ENCODE measurements at places on chromosomes 11 and 22.

- no peak for DNase-seq
Observed at GRCh38 chr11:59223611-59224010, 10.9 kb upstream of the MPEG1 start.

DNA sequence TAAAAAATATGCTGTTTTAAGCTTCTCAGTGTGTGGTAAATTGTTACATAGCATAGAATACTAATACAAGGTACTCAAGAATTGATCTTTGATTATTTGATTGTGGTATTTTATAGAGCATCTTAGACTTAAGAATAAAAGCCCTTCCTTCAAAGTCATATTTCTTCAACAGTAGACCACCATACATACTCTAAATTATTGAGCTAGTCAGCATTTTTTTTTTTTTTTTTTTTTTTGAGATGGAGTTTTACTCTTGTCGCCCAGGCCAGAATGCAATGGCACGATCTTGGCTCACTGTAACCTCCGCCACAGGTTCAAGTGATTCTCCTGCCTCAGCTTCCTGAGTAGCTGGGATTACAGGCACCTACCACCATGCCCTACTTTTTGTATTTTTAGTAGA, 436.7 kb upstream of the LUZP2 start:
- DNase-seq: no peak

GRCh38 chr11:128603752-128604414, 16.5 kb upstream of the ETS1 start:
- no peak for DNase-seq

- no peak for DNase-seq
Observed at GRCh38 chr11:76613901-76614300, 56.6 kb downstream of the LRRC32 start.

DNA sequence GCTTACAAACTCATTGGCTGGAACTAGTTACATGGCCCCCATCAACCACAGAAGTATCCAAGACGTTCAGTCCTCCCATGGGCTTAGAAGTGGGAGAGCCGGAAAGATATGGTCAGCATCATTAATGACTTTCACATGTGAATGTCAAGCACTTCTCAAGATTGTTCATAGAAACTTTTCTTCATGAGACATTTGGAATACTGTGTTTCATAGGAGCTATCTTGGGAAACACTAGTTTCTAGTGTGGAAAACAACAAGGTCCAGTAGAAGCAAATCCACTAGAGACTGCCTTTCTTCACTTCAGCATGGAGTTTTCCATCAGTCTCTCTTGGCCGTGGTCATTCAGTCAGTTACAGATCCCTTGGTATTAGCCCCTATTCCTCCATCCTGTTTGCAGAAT, 160.9 kb downstream of the C11orf91 start:
- DNase-seq: no peak

DNA sequence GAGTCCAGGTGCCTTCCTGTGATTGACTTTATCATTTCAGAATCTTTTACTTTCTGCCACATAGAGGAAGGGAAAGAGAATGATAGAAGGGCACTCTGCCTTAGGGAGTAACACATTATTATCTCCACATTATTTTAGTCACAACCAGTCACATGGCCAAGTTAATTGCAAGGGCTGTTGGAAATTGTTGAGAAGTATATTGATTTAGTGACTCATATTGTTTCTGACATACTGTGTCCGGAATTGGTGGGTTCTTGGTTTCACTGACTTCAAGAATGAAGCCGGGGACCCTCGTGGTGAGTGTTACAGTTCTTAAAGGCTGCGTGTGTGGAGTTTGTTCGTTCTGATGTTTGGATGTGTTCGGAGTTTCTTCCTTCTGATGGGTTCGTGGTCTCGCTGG, 8.7 kb downstream of the OR51B4 start:
- DNase-seq: no peak

- no peak for DNase-seq
Observed at GRCh38 chr11:67634366-67635230, 4.9 kb upstream of the NUDT8 start.

GRCh38 chr11:28966951-28967350, 858.8 kb downstream of the METTL15 start:
- DNase-seq: no peak

DNA sequence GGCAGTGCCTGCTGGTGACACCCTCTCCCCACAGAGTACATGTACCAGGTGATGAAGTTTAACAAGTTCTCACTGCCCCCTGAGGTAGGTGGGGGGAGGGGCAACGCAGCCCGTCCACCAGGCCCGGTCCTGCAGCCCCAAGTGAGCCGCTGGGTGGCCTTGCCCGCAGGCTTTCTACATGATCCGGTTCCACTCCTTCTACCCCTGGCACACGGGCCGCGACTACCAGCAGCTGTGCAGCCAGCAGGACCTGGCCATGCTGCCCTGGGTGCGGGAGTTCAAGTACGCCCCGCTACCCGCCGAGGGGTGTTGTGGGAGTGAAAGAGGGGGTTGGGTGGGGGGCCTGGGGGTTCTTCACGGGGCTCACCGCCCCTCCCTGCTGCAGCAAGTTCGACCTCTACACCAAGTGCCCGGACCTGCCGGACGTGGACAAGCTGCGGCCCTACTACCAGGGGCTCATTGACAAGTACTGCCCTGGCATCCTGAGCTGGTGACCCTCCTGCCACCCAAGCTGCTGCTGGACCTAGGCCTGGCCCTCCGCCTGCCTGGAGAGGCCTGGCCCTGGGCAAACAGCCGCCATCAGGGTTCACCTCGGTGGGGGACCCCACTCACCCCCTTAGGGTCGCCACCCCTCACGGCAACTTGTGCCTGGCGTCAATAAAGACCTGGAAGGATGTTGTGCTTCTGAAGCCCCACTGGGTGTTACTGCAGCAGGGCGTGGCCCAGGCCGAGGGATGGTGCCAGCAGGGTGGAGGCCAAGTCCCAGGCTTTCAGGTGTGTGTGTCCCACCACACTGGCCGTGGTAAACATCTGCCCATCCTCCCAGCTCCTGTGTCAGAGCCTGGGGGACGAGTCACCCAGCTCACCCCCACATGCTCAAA, 2.9 kb downstream of the MIOX start:
- DNase-seq: no peak

DNA sequence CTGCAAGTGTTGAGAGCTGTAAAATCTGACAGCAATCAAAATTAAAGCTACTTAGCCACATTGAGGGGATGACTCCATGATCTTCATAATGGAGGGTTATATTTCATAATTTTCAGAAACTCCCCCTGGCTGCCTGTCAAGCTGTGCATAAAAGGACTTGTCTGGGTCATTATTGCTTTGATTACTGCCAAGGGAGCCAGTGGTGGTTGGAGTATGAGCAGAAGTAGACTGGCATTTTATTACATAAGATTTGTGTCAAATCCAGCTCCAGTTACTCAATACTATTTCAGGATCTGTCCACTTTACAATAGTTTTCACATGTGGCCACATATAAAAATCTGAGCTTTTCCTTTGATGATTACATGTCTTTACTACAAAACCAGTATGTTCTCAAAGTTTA, 108.9 kb upstream of the SLC5A12 start:
- no peak for DNase-seq

GRCh38 chr11:35721651-35722282, 59.2 kb downstream of the TRIM44 start:
- no peak for DNase-seq

DNA sequence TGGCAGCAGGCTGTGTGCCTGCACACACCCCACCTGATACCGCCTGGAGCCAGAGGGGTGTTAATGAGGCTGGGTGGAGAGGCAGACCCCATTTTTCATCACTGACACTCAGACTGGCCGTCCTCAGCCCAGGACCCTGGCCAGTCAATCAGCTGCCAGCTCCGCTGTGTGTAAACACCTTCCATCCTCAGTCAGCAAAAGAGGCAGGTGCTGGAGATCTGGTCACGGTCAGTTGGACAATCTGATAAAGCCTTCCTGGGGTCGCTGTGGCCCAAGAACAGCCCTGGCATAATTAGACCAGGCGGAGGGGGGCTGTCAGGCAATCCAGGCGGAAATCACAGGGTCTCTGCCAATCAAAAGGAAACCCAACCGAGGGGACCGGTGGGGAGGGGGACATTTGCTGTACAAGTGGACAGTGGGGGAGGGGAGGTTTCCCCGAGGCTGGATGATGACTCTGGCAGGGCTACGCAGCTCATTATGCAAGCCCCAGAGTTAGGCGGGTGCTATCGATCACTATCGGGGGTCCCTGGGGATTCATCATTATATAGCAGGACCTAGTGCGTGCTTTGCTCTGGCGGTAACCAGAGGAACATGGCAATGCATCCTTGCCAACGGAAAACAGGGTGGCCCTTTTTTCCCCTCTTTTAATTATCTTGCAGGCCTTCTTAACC, 72.9 kb downstream of the ABTB2 start:
- DNase-seq: no peak

DNA sequence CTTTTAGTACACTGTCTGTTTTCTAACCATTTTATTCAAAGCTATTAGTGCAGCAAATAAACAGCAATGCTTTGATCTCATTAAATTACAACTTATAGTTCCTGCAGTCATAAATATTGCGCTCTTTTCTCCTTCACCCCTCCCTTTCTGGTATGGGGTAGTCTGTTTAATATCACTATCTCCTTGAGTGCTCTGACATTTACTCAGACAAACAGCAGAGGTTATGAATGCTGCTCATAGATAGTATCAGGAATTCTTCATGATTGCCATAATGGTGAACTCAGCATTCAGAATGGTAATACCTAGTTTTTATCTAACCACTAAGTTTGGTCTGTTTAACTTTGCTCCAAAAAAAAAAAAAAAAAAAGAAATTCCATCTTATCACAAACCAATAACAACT, 87.4 kb downstream of the EIF3M start:
- no peak for DNase-seq

DNA sequence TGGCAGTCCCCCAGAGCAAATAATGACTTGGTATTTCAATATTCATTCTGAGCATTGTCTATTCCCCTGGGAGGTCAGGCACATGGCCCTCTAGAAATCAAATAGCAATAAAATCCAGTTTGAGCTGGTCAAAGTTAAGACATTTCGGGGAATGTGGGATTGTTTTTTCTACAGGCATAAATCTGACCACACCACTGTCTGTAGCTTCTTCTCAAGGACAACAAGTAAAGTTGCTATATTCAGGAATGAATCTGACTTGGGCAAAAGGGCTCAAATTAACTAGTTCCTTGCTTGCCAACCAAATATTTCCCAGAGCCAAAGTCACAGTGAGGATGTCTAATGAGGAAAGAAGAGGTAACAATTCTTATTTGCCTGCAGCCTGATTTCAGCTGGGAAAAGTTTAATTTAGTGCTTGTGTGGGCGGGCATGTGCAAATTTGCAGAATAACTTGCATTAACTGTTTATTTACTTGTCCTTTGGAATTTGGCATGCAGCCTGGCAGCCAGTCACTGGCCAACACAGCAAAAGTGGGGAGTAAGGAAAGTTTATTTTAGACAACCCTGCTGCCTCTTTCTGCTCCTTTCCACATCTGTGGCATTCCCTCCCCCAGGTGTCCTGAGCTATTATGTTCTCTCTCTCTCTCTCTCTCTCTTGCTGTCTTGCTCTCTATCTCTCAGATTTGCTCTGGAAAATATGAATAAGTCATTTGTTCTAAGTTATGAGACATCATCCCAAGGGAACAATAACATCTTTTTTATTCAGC, 51.2 kb upstream of the ARHGAP20 start:
- DNase-seq: no peak

DNA sequence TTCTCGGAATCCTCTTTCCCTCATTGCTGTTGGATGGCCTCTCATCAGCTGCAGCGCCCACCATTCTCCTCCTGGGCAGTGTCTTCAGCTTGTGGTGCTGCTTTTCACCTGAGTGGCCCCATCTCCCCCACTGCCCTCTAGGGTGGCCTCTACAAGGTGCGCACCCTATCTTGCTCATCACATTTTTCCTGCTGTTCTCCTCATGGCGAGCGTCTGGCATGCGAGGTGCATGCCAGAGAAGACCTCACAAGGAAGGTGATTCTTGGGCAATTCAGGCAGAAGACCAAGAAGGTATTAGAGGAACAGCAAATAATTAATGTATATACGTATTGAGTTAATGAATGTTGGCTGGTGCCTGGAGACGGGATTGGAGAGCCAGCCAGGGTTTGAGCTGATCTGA, 3.1 kb downstream of the AP2A2 start:
- DNase-seq: no peak

- DNase-seq: no peak
Observed at GRCh38 chr11:77381729-77382665, 80.5 kb upstream of the GDPD4 start.

DNA sequence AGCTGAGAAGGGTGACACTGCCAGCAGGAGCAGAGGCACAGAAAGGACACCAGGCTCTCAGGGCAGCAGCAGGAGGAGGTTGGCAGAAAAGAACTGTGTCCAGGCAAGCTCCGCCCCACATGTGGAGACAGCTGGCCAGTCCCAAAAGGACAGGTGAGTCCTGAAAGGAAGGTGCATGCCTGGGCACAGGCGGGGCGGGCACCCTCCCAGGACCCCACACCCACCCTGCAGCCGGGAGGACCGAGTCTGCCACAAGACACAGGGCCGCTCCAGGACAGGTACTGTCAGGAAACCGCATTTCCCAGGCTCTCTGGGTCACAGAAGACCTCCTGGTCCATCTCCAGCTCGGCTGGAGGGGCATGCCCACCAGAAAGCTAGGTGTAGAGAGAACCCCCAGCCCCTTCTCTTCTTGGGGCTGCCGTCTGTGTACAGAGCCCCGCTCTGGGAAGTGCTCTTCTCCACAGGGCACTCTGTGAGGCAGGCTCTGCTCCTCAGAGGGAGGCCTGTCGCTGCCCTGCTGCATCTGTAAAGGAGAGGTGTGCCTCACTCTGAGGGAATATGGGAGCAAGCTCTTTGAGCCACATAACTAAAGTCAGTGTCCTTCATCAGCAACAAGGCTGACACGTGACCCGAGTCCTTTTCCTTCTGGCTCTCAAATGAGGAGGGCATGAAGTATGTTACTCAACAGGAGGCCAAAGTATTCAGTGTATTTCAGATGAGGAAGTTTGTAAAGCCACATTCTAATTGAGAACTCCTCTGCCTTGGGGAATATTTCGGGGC, 50.5 kb downstream of the CLTCL1 start:
- DNase-seq: no peak

- no peak for DNase-seq
Observed at GRCh38 chr11:64484191-64485022, 106.6 kb upstream of the SLC22A12 start.

DNA sequence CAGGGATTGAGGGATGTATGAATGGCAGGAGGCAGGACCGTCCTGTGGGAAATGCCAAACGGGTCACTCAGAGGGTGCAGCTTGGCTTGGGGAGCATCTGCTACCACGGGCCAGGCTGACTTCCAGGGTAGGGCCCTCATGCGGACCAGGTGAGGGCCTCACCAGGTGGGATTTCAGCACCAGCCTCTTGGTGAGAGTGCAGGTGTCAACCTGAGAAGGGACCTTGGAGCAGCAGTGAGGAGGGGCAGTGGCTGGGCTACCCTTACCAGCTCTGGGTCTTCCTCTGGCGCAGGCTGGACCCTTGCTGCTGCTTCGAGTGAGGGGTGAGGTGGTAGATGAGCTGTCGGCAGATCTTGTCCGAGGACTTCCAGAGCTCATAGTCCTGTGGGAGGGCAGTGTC, 4.9 kb downstream of the LRRC75B start:
- no peak for DNase-seq

DNA sequence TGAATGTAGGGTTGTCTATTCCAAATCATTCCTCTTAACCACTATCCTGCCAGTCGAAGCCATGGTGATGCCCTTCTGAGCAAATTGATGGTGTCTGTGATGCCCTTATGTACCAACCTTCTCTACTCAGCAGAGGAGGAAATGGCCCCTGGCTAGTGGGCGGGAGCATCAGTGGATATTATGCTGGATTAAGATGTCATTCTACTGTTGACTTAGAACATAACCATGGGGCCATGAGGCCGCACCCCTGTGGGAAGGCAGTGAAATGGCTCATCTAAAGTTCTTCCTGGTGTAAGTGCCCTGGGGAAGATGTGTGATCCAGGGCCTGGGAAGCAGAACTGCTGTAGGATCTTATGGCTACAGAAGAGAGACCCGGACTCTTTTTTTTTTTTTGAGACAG, 20.7 kb upstream of the P2RY2 start:
- no peak for DNase-seq
